ENCODE measurements at places on chromosomes 4 and X.

- no peak for DNase-seq
Observed at GRCh38 chr4:7632341-7632740, 197.6 kb upstream of the PSAPL1 start.

GRCh38 chr4:41757521-41758156 lies 9.1 kb upstream of the PHOX2B start:
- no peak for DNase-seq

GRCh38 chrX:65073233-65073632 lies 97.0 kb upstream of the ZC4H2 start:
- DNase-seq = no peak

DNA sequence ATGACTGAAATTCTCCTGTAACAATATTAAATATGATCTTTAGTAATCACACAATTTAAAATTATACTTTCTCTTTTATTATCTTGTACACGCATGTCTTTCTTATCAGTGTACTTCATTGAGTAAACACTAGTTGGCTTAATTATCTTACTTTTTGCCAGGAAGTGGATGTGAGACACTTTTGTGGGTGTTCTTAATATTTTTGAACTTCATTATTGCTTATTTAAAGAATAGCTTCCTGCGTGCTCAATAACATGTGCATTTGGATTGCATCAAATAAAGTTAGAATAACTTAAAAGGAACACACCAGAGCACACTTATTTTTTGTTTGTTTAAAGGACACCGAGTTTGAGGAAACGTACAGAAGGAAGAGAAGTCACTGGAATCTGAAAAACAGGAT lies 128.5 kb upstream of the VEGFC start:
- DNase-seq = no peak

DNA sequence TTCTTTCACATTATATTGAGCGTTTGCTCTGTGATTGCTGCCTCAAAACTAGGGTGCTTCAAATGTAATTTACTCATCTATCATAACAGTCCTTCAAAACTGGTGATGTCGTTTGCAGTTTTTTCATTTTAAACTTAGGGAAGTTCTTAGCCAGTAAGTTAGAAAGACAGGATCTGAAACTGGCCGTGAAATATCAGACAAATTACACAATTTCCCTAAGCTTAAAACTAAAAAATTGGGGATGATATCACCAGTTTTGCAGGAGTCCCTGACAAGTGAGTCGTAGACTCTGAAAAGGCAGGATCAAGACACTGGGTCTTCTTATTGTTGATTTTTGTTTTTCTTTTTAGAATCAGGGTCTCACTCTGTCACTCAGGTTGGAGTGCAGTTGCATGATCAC lies 44.8 kb downstream of the MOB1B start:
- DNase-seq = peak; percentile 16

DNA sequence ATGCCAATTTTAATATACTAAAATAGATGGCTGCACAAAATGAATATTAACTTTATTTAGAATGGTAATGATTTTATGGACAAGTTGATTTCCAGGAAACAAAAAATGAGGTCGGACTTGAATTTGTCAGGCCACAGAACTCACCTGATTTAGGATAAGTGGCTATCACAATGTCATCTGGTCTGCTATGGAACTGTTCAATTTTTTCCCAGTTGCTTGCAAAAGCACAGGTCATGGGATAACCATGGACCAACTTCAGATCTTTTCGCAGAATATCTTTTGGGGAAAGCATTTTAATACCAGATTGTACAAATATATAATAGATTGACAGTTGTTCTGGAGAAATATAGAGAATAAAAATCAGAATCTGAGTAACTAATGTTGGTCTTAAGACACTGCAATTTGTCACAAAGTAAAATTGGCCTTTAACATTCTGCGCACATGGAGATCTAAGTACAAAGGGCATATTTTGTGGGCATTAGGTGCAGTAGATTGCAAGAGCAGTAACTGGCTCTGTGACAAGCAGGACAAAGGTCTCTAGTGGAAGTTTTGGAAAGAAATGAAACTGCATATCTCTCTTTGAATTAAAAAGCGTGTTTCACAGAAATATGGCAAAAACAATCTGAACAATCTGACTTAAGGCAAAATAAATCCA lies 5.4 kb downstream of the SULT1B1 start:
- DNase-seq = no peak

DNA sequence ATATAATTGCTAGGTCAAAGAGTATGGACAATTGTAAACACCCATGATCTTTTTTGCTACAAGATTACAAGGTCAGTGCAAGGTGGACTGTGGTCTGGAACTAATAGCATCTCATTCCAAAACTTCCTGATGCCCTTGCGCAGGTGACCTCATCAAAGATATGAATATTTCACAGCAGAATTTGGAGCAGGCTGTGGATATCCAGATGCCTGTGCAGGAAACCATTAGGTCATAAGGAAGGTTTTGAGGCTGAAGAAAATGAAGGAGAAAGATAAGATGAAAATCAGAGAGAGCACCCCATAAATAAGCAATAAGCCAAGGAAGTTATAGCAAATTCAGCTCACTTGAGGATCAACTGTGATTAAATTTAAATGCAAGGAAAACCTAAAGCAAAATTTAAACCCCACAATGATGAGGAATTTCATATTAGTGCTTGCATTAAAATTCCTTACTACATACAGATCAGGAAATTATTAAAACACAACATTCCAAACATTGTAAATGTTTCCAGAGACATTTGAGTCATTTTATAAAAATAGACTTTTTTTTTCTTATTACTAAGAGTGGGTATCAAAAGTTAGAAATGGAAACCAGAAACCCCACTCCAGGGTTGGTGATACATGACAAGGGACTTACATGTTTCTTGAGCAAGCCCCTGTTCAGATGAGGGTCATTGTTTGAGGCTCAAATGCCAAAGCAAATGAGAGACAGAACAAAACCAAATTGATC lies 100.7 kb upstream of the FAM9C start:
- DNase-seq = no peak

All from fibroblast of mammary gland (primary cell).